ENCODE measurements at places on chromosomes 12 and 14.

DNA sequence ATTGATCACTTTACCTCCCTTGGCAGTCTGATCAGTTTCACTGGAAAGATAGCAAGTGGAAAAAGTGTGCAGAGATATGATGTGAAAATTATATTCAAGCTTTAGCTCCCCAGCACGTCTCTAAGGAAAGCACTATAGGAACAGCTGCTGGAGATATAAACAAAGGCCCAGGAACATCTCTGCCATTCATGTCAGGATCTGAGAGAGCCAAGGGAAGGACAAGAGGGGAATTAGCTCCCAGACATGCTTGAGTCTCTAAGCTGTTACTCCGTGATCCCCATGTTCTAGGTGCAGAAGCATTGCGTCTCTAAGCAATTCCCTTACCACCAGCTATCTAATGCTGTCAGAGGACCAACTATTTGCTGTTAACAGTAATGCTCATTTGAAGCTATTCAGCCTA, 700.2 kb downstream of the DIO2 start:
- DNase-seq = no peak

GRCh38 chr14:77378701-77379100, 1.5 kb downstream of the SAMD15 start:
- no peak for DNase-seq

DNA sequence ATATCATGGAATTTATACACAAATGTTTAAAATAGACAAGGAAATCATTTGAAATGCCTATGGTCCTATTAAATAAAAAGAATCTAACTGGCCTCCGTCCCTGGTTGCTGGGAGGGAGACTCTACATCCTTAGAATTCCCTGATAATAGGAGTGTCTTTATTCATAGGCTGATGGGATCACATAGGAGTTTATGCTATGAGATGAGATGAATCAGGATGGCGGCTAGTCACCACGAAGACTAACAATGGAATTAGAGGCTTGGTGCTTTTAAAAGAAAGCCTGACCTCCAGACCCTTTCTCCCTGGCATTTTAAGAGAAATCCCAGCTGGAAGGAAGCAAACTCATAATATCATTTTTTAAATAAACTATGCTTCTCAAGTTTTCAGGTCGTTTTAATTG, 69.7 kb downstream of the SEC23A start:
- DNase-seq = no peak

- peak; percentile 35 for DNase-seq
These were observed 82.4 kb downstream of the PPM1A start for GRCh38 chr14:60331201-60332045.

DNA sequence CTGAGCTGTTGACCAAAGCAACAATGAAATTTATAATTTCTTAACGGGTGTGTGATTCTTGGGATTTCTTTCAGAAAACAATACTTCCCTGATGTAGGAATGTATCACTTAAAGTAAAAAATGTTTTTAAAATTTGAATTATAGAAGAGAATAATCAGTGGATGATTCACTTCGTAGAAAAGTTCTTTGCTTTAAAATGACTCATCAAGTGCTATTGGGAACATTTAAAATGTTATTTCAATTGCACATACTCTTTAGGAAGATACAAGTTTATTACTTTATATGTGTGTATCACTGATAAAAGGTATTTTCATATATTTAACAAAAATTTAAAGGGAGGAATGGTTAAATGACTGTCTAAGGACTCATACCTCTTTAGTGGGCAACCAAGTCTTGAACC, 155.3 kb downstream of the PDE3A start:
- DNase-seq = no peak

- no peak for DNase-seq
These were observed 232.0 kb downstream of the BTG1 start for GRCh38 chr12:91913651-91914050.

DNA sequence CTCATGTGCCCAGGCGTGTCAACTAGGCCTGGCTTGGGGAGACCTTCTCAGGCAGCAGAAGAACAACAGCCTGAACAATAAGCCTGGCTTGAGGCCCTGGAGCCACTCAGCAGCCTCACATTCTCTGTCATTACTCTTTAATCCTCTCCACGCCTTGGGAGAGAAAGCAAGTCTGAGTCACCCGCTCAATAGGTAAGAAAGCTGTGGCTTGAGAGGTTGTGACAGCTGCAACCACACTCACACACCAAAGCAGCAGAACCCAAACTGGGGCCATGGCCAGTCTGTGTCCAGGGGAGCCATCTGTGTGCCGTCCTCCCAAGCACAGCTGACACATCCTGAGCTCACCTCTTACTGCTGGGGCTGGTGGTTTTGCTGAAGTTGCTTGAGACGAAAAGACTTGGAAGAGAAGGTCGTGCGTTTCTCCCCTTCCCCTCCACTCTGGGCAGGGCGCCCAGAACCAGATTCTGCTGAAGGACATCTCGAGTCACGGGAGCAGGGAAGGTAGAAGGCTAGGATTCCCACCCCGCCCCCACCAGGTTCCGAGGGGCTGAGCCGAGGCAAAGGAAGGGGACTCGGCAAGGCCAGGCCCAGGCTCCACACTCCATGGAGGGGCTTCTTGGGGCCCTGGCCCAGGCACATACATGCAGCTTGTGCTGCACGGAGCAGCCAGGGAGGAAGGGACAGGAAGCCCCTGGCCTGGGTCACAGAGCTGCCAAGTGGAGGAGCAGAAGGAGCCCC, 5.5 kb downstream of the TMEM63C start:
- no peak for DNase-seq

GRCh38 chr14:56718312-56718711, 92.0 kb downstream of the OTX2 start:
- DNase-seq = no peak

- no peak for DNase-seq
These were observed 122.6 kb downstream of the ESRRB start for GRCh38 chr14:76498463-76498935.

GRCh38 chr12:57223191-57224165, 6.0 kb upstream of the SHMT2 start:
- DNase-seq = no peak

DNA sequence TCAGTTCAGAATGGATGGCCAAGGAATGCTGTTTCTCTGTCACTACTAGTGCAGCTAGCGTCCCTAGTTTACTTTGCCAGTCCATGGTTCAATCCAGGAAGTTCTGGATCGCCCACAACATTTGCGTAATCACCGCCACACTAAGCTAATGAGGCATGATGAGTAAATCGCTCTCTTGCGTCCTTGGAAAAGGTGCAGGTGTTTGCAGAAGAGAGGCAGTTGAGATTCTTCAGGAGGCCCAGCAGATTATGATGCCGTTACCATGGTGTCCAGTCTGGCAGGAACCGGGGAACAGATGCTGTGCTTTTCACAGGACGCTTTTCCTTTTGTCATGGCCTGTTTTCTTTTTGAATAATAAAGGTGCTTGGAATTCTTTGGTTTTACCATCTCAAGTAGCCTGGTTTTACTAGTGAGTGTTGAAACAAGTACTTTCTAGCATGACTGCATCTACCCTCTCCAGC, 9.0 kb downstream of the TPH2 start:
- no peak for DNase-seq

DNA sequence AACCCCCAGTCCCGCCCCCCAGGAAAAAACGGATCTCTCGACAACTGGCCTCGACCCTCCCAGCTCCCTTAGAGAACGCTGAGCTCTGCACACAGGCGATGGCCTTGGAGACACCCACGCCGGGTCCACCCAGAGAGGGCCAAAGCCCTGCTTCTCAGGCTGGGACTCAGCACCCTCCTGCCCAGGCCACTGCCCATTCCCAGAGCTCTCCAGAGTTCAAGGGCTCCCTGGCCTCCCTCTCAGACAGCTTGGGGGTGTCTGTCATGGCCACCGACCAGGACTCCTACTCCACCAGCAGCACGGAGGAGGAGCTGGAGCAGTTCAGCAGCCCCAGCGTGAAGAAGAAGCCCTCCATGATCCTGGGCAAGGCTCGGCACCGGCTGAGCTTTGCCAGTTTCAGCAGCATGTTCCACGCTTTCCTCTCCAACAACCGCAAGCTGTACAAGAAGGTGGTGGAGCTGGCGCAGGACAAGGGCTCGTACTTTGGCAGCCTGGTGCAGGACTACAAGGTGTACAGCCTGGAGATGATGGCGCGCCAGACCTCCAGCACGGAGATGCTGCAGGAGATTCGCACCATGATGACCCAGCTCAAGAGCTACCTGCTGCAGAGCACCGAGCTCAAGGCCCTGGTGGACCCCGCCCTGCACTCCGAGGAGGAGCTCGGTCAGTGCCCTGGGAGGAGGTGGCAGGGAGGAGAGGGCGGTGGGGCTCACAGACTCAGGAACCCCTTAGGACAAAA, 95.8 kb downstream of the LGMN start:
- peak; percentile 31 for DNase-seq

- no peak for DNase-seq
These were observed 5.5 kb upstream of the TMEM132D start for GRCh38 chr12:129909051-129910020.

GRCh38 chr14:100313464-100314230, 7.4 kb upstream of the SLC25A29 start:
- DNase-seq = no peak

DNA sequence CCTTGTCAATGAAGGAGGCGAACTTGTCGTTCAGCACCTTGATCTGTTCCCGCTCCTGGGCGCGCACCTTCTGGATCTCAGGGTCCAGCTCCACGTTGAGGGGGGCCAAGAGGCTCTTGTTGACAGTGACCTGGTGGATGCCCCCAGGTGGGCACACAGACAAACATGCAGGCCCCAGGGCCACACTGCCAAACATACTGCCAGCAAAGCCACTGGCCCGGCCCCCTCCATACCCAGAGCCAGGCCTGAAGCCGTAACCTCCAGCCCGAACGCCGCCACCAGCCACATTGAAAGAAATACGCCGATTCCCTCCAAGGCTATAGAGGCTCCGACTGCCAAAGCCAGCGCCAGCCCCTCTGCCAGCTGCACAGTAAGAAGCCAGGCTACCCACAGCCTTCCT, 337 bp downstream of the KRT74 start:
- DNase-seq = no peak

- DNase-seq = no peak
These were observed 827.9 kb downstream of the FLRT2 start for GRCh38 chr14:86357876-86358275.

DNA sequence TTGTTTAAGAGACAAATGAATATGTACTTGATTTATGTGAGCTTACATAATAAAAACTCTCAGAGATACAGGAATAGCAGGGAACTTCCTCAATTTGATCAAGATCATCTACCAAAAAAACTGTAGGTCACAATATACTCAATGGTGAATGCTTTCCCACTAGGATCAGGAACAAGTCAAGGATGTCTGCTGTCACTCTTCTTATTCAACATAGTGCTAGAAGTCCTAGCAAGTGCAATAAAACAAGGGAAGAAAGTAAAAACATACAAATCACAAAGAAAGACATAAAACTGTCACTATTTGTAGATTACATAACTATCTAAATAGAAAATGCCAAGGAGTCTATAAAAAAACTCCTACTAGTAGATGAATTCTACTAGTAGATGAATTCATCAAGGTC, 41.9 kb upstream of the PAWR start:
- no peak for DNase-seq

GRCh38 chr12:45726603-45727300, 2.8 kb upstream of the ARID2 start:
- peak; percentile 61 for DNase-seq

- peak; percentile 75 for DNase-seq
These were observed 21.8 kb downstream of the ADCY6 start for GRCh38 chr12:48767047-48767446.

- no peak for DNase-seq
These were observed 62.0 kb upstream of the LMNTD1 start for GRCh38 chr12:25615119-25615518.

- no peak for DNase-seq
These were observed 9.2 kb downstream of the SERPINA9 start for GRCh38 chr14:94466706-94467370.

DNA sequence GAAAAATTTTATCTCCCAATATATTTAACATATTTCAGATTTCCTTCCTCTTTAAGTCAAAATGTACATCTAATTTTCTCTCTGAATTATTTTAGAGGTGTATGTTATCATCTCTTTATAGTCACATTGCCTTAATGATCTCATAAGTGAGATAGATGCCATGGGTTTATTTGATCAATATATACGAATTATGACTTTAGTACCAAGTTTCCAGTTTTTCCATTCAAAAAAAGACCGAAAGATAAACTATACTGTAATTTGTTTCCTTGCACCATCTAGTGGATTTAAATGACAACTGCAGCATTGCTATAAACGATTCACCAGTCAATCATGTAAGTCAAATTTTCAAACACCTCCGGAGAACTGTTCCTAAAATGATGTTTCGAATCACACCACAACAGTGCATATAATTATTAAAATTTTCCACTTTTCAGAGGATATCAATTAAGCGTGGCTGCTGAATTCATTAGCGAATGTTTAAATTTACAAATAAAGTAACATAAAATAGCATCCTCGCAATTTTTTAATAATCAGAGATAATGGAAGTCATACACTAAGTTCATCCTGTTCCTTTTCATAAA, 419 bp upstream of the ATXN7L3B start:
- no peak for DNase-seq

- DNase-seq = no peak
These were observed 44.5 kb upstream of the SELPLG start for GRCh38 chr12:108678104-108678730.

DNA sequence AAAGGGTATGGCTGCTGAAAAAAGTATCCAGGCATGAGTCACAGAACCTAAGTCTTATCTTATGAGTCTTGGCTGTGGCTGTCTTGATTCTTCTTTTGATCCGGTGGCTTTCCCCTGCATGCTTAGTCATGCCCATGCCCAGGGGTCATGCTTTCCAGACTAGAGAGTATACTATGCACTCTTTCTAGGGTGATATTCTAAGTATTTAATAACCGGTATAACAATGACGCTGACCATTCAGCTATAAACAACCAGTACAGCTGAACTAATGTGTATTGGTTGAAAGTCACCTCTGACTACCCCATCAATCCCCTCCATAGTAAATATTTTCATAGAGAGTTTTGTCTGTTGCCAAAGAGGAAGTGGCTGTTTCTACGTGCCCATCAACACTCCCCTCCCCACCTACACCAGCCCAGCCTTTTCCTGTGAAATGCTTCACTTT, 34.7 kb upstream of the NRXN3 start:
- no peak for DNase-seq

GRCh38 chr12:11695321-11695720, 45.8 kb downstream of the ETV6 start:
- no peak for DNase-seq

Measured in left ventricle myocardium inferior (tissue), 1 donor.